Activated T-cell treated with anti-CD3 and anti-CD28 coated beads, Interleukin-2, amount 50 U/mL, for 72 hours (primary cell): ENCODE measurements at places on chromosomes 7 and 10. TPM values are rescaled to one million over a fixed set of nuclear protein-coding genes. Genes with fewer than 3 reads are reported as not detected.

- DNase-seq: no peak
- H3K4me1 ChIP-seq: no peaks in the 10 kb centered on the region
- no peak overlapping the region for H3K27ac ChIP-seq
- H3K27me3 ChIP-seq: no peaks in the 10 kb centered on the region
- no peaks in the 10 kb centered on the region for H3K36me3 ChIP-seq
- no peak overlapping the region for H3K4me3 ChIP-seq
These were observed 349.7 kb upstream of the NRP1 start for GRCh38 chr10:33684211-33684611.

GRCh38 chr7:101882595-101883564 is 65.5 kb downstream of the CUX1 start:
- DNase-seq: no peak
- no peaks in the 10 kb centered on the region for H3K27me3 ChIP-seq
- no peak overlapping the region for H3K4me3 ChIP-seq
- H3K27ac ChIP-seq: no peak overlapping the region
- no peaks in the 10 kb centered on the region for H3K36me3 ChIP-seq
- peaks cover 30% of the 10 kb centered on the region for H3K4me1 ChIP-seq

GRCh38 chr7:3106361-3106826 is 62.7 kb upstream of the CARD11 start:
- peak overlapping the region; percentile 92 for H3K27ac ChIP-seq
- H3K4me3 ChIP-seq: peak overlapping the region; percentile 77
- H3K4me1 ChIP-seq: peaks cover 95% of the 10 kb centered on the region
- H3K36me3 ChIP-seq: peaks cover 22% of the 10 kb centered on the region

GRCh38 chr10:22770270-22770669 is 55.9 kb upstream of the PIP4K2A start:
- no peak for DNase-seq
- no peaks in the 10 kb centered on the region for H3K4me1 ChIP-seq
- no peaks in the 10 kb centered on the region for H3K27me3 ChIP-seq
- no peak overlapping the region for H3K4me3 ChIP-seq
- H3K27ac ChIP-seq: no peak overlapping the region
- peaks cover 3% of the 10 kb centered on the region for H3K36me3 ChIP-seq

GRCh38 chr10:35329520-35329919 is 6.8 kb upstream of the CCNY start:
- DNase-seq: no peak
- H3K27me3 ChIP-seq: no peaks in the 10 kb centered on the region
- H3K27ac ChIP-seq: peak overlapping the region; percentile 3
- no peak overlapping the region for H3K4me3 ChIP-seq
- H3K36me3 ChIP-seq: peaks cover 6% of the 10 kb centered on the region

DNA sequence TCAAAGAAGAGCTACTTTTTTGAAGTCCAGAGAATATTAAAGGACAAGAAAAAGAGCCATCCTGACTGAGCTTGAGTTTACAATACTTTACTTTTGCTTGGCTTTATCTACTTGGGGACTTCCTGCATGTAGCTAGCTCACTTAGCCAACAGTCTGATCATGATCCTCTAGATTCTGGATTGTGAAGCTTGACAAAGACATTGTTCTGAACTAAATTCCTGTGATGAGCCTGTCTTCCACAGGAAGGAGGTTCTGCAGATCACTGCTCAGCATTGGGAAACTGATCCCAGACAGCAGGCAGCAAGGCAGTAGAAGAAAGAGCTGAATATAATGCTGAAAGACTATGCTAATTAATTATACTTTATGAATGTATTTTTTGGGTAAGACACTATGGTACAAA is 296.4 kb downstream of the DGKB start:
- no peak overlapping the region for H3K4me3 ChIP-seq
- no peaks in the 10 kb centered on the region for H3K36me3 ChIP-seq

GRCh38 chr7:107108793-107109371 is 59.9 kb upstream of the HBP1 start:
- no peak overlapping the region for H3K27ac ChIP-seq
- no peak overlapping the region for H3K4me3 ChIP-seq
- peaks cover 2% of the 10 kb centered on the region for H3K4me1 ChIP-seq
- H3K27me3 ChIP-seq: no peaks in the 10 kb centered on the region
- DNase-seq: no peak

- peaks cover 17% of the 10 kb centered on the region for H3K27me3 ChIP-seq
- H3K27ac ChIP-seq: no peak overlapping the region
- no peaks in the 10 kb centered on the region for H3K4me1 ChIP-seq
- no peak overlapping the region for H3K4me3 ChIP-seq
- no peaks in the 10 kb centered on the region for H3K36me3 ChIP-seq
- no peak for DNase-seq
These were observed 73.4 kb downstream of the CFAP46 start for GRCh38 chr10:132868995-132869394.

- H3K27ac ChIP-seq: peak overlapping the region; percentile 96
- no peaks in the 10 kb centered on the region for H3K36me3 ChIP-seq
- H3K27me3 ChIP-seq: no peaks in the 10 kb centered on the region
- DNase-seq: peak; percentile 67
- peak overlapping the region; percentile 72 for H3K4me3 ChIP-seq
These were observed 59.1 kb upstream of the SMNDC1 start for GRCh38 chr10:110363572-110364411.

- no peaks in the 10 kb centered on the region for H3K36me3 ChIP-seq
- H3K27ac ChIP-seq: no peak overlapping the region
- H3K4me1 ChIP-seq: peaks cover 9% of the 10 kb centered on the region
These were observed 160.0 kb upstream of the SHH start for GRCh38 chr7:155972247-155972646.

GRCh38 chr7:44307301-44307900 is 18.0 kb downstream of the CAMK2B start:
- H3K4me3 ChIP-seq: no peak overlapping the region
- no peaks in the 10 kb centered on the region for H3K36me3 ChIP-seq
- no peaks in the 10 kb centered on the region for H3K4me1 ChIP-seq
- peak; percentile 30 for DNase-seq

GRCh38 chr7:2270495-2270894 is 28.5 kb downstream of the NUDT1 start:
- no peaks in the 10 kb centered on the region for H3K27me3 ChIP-seq
- no peaks in the 10 kb centered on the region for H3K4me1 ChIP-seq
- no peaks in the 10 kb centered on the region for H3K36me3 ChIP-seq
- no peak overlapping the region for H3K4me3 ChIP-seq
- DNase-seq: no peak

DNA sequence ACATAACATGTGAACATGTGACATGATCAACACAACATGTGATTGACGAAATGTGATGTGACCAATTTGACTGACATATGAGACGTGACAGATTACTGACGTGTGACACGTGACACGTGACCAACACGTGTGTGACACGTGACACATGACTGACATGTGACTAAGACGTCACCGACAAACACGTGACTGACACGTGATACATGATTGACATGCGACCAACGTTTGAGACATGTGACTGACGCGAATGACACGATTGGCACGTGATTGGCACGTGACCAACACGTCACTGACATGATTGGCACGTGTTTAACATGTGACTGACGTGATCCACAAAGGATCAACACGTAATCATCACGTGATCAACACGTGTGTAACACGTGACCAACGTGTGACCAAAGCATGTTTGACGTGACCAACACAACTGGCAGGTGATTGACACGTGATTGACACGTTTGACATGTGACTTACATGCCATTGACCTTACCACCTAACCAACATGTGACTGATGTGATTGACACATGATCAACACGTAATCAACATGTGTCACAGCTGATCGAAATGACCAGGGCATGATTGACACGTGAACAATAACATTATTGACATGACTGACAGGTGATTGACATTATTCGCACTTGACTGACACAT is 23.7 kb downstream of the CRPPA start:
- H3K27ac ChIP-seq: no peak overlapping the region
- H3K4me3 ChIP-seq: no peak overlapping the region
- no peaks in the 10 kb centered on the region for H3K4me1 ChIP-seq
- peaks cover 50% of the 10 kb centered on the region for H3K36me3 ChIP-seq
- DNase-seq: no peak

GRCh38 chr7:85483177-85483576 is 296.3 kb upstream of the SEMA3D start:
- no peaks in the 10 kb centered on the region for H3K36me3 ChIP-seq
- no peaks in the 10 kb centered on the region for H3K27me3 ChIP-seq
- no peaks in the 10 kb centered on the region for H3K4me1 ChIP-seq
- no peak overlapping the region for H3K27ac ChIP-seq
- H3K4me3 ChIP-seq: no peak overlapping the region
- no peak for DNase-seq

- no peak for DNase-seq
- H3K27ac ChIP-seq: no peak overlapping the region
- no peaks in the 10 kb centered on the region for H3K36me3 ChIP-seq
- no peaks in the 10 kb centered on the region for H3K4me1 ChIP-seq
- H3K27me3 ChIP-seq: no peaks in the 10 kb centered on the region
- H3K4me3 ChIP-seq: no peak overlapping the region
These were observed 213.8 kb downstream of the AHR start for GRCh38 chr7:17512181-17512675.

DNA sequence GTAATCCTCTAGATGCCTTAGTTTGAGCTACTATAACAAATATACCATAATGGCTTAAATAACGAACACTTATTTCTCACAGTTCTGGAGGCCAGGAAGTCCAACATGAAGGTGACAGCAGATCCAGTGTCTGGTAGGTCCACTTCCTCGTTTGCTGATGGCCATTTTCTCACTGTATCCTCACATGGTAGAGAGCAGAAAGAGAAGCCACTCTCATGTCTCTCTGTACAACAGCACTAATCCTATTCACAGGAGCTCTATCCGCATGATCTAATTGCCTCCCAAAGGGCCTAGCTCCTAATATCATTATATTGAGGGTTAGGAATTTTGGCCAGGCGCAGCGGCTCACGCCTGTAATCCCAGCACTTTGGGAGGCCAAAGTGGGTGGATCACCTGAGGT is 10.2 kb downstream of the HIBADH start:
- no peak for DNase-seq
- H3K36me3 ChIP-seq: no peaks in the 10 kb centered on the region
- H3K27me3 ChIP-seq: no peaks in the 10 kb centered on the region

GRCh38 chr7:5525271-5526099 is 101.9 kb upstream of the TNRC18 start:
- peak overlapping the region; percentile 92 for H3K4me3 ChIP-seq
- H3K27ac ChIP-seq: peak overlapping the region; percentile 78
- H3K27me3 ChIP-seq: no peaks in the 10 kb centered on the region
- peaks cover 38% of the 10 kb centered on the region for H3K4me1 ChIP-seq

GRCh38 chr7:11341285-11341944 is 367.7 kb downstream of the PHF14 start:
- DNase-seq: no peak
- H3K36me3 ChIP-seq: no peaks in the 10 kb centered on the region
- H3K4me1 ChIP-seq: peaks cover 7% of the 10 kb centered on the region
- no peak overlapping the region for H3K4me3 ChIP-seq

GRCh38 chr7:157874208-157874816 is 537.5 kb downstream of the DNAJB6 start:
- no peaks in the 10 kb centered on the region for H3K36me3 ChIP-seq
- H3K4me1 ChIP-seq: peaks cover 13% of the 10 kb centered on the region
- DNase-seq: no peak
- peak overlapping the region; percentile 33 for H3K4me3 ChIP-seq
- no peaks in the 10 kb centered on the region for H3K27me3 ChIP-seq

DNA sequence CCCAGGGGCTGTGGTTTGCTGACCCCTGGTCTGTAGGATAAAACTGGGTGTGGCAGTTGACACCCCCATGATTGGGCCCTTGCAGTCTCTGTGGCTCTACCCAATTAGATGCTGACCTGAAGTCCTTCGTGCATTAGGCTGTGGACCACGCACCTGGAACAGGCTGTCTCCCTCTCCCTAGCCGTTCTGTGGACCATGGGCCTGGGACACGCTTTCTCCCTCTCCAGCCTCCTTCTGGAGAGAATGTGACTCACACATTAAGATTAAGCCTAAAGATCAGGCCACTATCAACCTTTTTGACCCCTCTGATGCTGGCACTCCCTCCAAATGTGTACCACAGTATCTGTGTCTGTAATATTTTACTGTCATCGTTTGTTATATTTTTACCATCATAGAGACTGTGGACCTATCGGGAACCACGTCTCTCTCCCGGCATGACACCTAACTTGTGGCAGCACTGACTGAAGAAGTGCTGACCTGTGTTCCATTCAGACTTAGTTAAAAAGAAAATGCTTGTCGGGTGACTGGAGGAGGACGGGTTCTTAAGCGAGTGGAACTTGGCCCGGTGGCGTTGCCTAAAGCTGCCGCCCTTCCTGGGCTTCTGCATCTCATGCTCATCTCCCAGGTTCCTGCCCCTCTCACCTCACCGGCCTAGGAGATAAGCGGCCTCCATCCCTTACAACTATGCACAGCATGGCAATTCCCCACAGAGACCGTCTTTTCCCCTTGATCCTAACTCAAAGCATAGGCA is 92.8 kb downstream of the WDR37 start:
- H3K27ac ChIP-seq: no peak overlapping the region
- H3K27me3 ChIP-seq: peaks cover 19% of the 10 kb centered on the region
- no peak overlapping the region for H3K4me3 ChIP-seq

- no peak overlapping the region for H3K27ac ChIP-seq
- no peaks in the 10 kb centered on the region for H3K36me3 ChIP-seq
- no peak for DNase-seq
- no peaks in the 10 kb centered on the region for H3K4me1 ChIP-seq
- peaks cover 6% of the 10 kb centered on the region for H3K27me3 ChIP-seq
- H3K4me3 ChIP-seq: no peak overlapping the region
These were observed 10.1 kb downstream of the SLC39A12 start for GRCh38 chr10:17961551-17962422.

GRCh38 chr7:96084881-96085553 is 236.9 kb downstream of the SLC25A13 start:
- DNase-seq: no peak
- H3K27me3 ChIP-seq: peaks cover 29% of the 10 kb centered on the region
- no peak overlapping the region for H3K4me3 ChIP-seq
- H3K36me3 ChIP-seq: no peaks in the 10 kb centered on the region
- H3K4me1 ChIP-seq: peaks cover 8% of the 10 kb centered on the region
- no peak overlapping the region for H3K27ac ChIP-seq

GRCh38 chr10:85919491-85920021 is 447.0 kb downstream of the GRID1 start:
- H3K36me3 ChIP-seq: no peaks in the 10 kb centered on the region
- no peaks in the 10 kb centered on the region for H3K4me1 ChIP-seq
- H3K4me3 ChIP-seq: no peak overlapping the region

- no peaks in the 10 kb centered on the region for H3K27me3 ChIP-seq
- peaks cover 3% of the 10 kb centered on the region for H3K36me3 ChIP-seq
- no peak overlapping the region for H3K27ac ChIP-seq
- H3K4me3 ChIP-seq: no peak overlapping the region
- peaks cover 9% of the 10 kb centered on the region for H3K4me1 ChIP-seq
These were observed 20.0 kb downstream of the PDSS1 start for GRCh38 chr10:26717476-26717875.

GRCh38 chr10:37812290-37812689 is 45.1 kb downstream of the ZNF248 start:
- no peaks in the 10 kb centered on the region for H3K4me1 ChIP-seq
- no peaks in the 10 kb centered on the region for H3K27me3 ChIP-seq
- H3K36me3 ChIP-seq: peaks cover 22% of the 10 kb centered on the region
- no peak overlapping the region for H3K4me3 ChIP-seq

GRCh38 chr10:130555411-130555750 is 419.2 kb downstream of the GLRX3 start:
- H3K36me3 ChIP-seq: no peaks in the 10 kb centered on the region
- no peak for DNase-seq
- H3K4me3 ChIP-seq: no peak overlapping the region
- H3K4me1 ChIP-seq: no peaks in the 10 kb centered on the region
- H3K27ac ChIP-seq: no peak overlapping the region

Gene SDK1
- 6.3 TPM for total RNA-seq

Gene CALML3
- total RNA-seq: not detected

Gene GNG11
- total RNA-seq: not detected

Gene GPC2
- total RNA-seq: 14.2 TPM

Gene PTPRE
- 31.3 TPM for total RNA-seq

Gene ASB10
- total RNA-seq: not detected

Gene NRBF2
- total RNA-seq: 26.3 TPM

Gene SH2D4B
- 0.46 TPM for total RNA-seq
